ENCODE measurements at places on chromosomes 5 and 9.
A peak's percentile ranks its signal among the peaks of the same experiment; 100 is the strongest.

GRCh38 chr9:16825971-16826625 is 44.4 kb downstream of the BNC2 start:
- DNase-seq: no peak

GRCh38 chr5:72138943-72139521 is 31.8 kb downstream of the MAP1B start:
- DNase-seq: no peak

DNA sequence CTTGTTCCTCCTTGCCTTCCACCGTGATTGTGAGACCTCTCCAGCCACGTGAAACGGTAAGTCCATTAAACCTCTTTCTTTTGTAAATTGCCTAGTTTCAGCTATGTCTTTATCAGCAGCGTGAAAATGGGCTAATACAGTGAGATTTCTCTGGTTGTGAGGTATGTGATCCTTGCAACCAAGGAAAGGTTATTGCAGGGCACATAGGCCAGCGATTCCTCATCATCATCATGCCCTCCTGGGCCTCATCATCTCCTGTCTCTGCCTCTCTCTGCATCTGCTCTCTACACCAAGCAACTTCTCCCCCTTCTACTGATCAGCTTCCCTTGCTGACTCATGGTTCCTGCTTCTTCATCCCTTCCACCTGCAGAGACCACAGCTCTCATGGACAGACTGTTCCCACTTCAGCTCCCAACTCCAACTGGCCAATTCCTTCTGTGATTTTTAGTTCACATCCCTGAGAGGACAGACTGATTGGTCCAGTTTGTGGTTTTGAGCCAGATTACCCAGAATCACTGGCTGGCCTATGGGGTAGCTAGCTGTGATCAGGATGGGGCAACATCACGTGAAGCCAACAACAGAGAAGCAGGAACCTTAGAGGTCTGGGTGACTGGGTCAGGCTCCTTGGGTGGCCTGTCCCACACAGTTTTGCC is 53.1 kb downstream of the LIX1 start:
- no peak for DNase-seq

GRCh38 chr9:81035171-81035570 is 654.2 kb downstream of the TLE1 start:
- DNase-seq: no peak

- DNase-seq: no peak
Observed at GRCh38 chr9:114375386-114376175, 12.2 kb downstream of the AKNA start.

DNA sequence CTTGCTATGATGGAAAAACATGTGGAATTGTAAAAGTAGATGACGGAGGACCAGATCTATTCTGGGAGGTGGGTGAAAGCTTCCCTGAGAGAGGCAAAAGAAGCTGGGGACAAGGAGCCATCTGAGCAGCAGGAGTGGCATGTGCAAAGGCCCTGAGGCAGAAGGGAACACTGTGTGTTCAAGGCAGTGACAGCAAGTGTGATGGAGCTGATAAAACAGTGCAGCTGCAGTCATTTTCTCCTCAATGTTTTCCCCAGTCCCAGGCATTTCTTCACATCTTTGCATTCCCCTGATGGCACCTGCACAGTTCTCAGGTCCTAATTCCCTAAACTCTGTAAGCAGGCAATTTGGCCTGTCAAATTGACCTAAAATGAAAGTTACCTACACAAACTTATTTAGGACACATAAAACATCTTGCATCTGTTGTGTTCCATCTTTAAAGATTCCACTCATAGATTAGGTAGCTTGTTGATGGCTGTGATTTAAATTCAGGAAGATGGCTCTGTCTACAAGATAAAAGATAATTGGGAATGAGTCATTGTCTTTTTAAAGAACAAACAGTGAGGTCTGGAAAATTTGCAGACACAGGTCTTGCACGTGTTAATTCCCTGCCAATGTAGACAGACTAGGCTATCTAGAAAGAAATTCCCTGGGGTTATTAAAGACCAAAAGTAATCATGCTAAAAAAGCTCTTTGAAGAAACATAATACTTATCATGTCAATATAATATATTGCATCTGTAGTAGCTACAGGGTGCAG is 289.6 kb upstream of the SGCD start:
- DNase-seq: no peak

DNA sequence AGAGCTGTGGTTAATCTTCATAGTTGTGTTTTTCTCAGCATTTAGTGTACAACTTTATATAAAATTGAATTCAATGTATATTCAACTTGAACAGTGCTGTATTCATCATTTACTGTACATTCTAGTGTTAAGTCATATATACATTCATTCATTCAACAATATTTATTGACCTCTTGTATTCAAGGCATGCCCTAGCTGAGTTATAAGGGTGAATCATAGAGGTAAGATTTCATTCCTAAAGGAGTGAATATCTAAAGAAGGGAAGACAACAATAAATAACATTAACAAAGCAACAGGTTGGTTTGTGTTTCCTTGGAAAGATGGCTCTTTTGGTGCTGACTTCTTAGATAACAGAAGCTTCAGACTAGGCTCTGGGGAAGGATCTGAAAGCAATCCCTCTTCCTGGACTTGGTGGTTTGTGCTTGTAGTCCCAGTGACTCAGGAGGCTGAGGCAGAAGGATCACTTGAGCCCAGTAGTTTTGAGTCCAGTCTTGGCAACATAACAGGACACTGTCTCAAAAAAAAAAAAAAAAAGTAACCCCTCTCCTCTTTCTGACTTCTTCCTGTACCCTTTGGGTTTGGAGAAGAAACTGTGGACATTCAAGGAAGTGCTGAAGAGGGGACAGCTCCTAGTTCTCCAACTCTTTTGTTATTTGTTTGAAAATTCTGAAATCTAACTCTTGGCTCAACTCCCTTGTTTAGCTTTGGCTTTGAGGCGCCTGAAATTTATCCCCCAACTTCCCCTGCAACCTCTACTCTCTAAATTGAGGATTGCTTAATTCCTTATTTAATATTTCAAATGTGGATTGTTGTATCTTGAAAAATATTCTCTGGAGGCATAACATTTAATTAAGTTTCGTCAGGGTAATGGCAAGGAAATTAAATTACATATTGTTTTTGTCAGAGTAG is 80.2 kb downstream of the OSTF1 start:
- DNase-seq: no peak

GRCh38 chr9:105554042-105554441 is 3.9 kb upstream of the FKTN start:
- DNase-seq: no peak

DNA sequence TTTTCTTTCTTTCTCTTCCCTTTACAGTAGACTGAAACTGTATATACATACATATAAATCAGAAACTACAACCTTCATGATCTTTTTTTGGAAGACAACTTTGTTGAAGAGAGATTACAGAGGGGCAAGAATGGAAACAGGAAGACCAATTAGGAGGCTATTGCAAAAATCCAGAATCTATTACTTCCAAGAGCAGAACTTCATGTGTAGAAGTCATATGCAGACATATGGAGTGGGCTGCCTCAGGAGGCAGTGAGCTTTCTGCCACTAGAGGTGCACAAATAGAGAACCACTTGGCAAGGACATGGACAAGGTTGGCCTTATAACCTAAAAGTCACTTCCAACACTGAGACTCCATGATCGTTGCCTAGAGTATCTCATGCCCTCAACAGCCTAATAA is 157.8 kb upstream of the NR4A3 start:
- DNase-seq: no peak

DNA sequence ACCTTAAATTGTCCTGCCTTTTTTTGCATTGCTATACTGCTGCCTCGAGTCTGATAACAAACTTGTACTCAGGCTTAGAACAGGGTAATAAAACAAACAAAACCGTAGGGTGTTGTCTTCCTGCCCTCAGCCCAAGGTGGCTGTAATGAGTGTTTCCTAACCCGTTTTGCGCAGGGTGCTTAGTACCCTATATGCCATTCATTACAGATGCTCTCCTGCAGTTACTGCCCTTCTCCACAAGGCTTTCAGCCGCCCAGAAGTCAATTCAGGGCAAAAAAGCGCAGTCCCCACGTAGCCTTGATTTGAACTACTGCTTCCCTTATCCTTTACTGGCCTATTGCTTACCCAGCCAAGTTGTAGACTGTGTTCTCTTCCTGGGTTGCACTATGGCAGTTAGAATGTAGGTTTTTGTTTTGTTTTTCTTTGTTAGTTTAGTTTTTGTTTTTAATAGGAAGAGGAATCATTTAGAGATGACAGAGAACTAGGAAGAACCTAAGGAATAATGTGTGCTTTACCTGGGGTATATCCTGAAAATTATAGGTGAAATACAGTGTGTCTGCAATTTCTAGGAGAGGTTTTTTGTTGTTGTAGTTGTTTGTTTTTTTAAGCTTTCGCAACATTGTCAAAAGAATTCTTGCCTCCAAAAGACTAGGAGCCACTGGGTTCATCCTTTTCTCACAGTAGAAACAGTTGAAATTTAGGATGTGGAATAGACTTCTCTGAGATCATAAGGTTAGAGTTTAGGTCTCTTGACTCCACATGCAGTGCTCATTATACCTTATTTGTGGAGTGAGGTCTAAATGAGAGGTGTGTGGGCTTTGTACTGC is 1.3 kb downstream of the HMGXB3 start:
- DNase-seq: peak; percentile 10

GRCh38 chr9:130143958-130144366 is 28.2 kb upstream of the NCS1 start:
- DNase-seq: no peak

DNA sequence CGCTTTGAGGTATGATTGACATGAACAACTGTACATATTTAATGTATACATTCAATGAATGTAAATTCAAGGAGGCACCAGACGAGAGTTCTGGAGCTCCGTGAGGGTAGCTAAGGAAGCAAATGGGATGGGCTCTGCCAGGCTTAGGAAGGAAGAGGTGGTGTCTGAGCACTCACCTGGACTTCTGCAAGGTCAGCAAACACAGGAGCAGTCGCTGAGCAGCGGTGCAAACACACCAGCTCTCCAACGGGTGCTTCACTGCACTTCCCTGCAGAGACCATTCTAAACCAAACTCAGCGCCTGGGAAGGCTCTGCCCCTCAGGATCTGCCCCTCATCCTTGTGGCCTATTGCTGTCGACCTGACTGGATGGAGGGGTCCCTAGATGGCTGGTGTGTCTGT is 101.5 kb downstream of the COL23A1 start:
- no peak for DNase-seq

- DNase-seq: no peak
Observed at GRCh38 chr9:110189559-110190320, 18.2 kb downstream of the C9orf152 start.

DNA sequence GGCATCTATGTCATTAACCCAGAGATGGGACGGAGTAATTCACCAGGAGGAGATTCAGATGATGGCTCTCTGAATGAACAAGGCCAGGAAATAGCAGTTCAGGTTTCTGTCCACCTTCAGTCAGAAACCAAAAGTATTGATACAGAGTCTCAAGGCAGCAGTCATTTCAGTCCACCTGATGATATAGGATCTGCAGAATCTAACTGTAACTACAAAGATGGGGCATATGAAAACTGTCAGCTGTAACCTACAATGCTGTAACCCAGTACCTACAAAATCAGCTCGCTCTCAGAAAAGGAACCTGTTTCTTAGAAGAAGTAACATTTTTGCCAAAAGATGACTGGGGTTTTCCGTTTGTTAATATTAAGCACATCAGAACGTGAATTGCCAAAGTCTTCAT is 14.7 kb downstream of the MFAP3 start:
- DNase-seq: no peak

- no peak for DNase-seq
Observed at GRCh38 chr9:114155995-114156656, 789 bp downstream of the COL27A1 start.

DNA sequence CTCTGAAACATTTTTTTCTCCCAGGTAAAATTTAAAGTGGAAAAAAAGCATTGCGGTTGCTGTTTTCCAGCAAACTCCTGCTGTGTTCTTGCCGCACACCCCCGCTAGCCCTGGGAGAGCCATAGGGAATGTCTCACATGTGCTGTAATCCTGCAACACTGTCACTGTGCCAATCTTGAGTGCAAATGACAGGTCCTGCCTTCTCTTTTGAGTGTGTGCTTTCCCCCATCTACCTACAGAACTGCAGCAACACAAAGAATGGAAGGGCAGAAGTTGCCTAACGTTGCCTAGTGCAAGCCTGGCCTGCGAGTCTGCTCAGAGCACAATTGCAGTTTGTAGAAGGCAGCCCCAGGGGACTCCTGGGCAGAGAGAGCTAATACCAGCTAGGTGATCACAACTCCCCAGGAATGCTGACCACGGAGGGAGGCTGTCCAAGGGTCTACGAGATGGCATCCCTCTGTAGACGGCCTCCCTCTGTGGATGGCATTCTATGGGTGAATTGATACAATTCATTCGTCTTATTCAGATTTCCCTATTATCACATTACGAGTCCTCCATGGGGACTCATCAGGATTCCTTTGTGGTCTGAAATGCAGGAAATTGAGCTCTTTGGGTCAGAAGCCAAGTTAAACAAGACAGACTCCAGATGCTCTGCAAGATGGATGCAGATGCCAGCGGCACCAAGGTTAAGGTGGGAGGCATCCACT is 172.6 kb upstream of the S1PR3 start:
- no peak for DNase-seq

- DNase-seq: no peak
Observed at GRCh38 chr5:165321912-165322311, 1816.5 kb downstream of the MAT2B start.

DNA sequence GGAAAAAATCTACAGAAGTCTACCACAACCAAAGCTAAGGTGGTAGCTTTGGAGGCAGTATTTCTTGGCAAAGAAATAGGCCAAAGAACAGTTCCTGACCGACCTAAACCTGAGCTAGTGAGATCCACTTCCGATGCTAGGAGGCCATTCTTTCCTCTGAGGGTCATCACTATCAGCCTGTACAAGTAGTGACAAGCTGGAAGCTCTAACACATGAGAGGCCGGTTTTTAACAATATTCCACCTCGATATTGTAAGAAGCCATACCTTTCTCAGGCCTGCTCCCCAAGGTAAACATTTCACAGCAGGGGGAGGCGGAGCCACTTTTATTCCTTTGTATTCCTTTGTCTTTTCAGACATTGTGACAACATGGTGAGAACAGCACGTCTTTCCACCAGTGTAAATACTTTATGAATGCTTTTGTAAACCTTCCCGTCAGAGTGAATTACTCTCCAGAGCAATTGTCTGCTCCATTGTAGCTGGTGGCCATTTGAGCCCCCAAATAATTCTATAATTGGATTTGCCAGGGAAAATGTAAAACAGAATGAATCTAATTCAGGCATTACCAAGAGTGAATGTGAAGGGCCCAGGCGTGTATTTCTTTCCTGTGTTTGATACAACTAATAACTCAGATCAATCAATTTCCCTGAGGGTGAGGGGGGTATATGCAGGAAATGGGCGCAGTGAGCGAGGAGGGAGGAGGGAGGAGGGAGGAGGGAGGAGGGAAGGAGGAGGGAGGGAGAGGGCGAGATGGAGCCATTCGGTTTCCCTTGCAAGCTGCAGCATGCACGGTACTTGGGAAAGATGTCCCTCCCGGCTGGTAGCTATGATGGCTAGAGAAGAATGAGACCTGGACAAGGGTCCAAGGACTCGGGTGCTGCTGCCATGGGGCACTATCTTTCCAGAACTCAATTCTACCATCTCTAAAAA is 166.6 kb downstream of the CDK5RAP2 start:
- no peak for DNase-seq

- no peak for DNase-seq
Observed at GRCh38 chr9:15352306-15352705, 45.3 kb upstream of the TTC39B start.

- DNase-seq: no peak
Observed at GRCh38 chr5:31197183-31197582, 3.7 kb downstream of the CDH6 start.
